ENCODE measurements at places on chromosomes 1 and 21. TPM values are rescaled to one million over a fixed set of nuclear protein-coding genes. Genes with fewer than 3 reads are reported as not detected.

GRCh38 chr21:37805266-37805665, 111.0 kb downstream of the KCNJ6 start:
- DNase-seq: no peak

SPRR1A gene
- total RNA-seq: not detected

- DNase-seq: no peak
Measured at GRCh38 chr21:23887725-23888306, 1719.5 kb downstream of the MRPL39 start.

ITLN1 gene
- 1,064 TPM for total RNA-seq

- no peak for DNase-seq
Measured at GRCh38 chr1:172556461-172556860, 23.5 kb downstream of the SUCO start.

DNA sequence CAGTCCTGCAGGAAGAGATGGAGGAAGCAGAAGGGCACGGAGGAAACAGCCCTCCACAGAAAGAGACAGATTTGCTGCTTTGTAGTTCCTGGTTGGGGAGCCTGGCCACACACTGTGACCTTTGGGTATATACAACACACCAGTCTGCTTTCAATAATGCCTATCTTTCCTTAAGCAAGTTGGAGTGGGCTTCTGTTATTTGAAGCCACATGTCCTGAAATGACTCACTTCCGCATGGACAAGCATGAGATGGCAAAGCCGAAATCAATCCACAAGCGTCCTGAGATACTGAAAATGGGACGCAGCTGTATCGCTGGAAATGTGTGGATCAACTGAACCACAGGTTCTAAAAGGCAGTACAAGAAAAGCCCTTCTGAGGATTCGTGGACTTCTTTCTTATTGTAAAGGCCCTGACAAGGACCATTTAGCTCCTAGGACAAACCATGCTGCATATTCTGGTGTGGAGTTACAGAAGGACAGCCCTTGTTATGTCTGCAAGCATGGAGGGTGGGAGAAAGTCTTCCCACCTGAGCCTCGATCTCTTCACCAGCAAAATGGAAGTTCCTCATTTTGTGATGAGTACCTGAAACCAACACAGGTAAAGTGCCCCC, 22.7 kb upstream of the FHAD1 start:
- DNase-seq: no peak

- DNase-seq: no peak
Measured at GRCh38 chr1:13723810-13724209, 23.8 kb downstream of the PRDM2 start.

GRCh38 chr1:207497941-207498340, 2.0 kb downstream of the CR1 start:
- no peak for DNase-seq

GSTM2 gene
- 31.7 TPM for total RNA-seq

DNA sequence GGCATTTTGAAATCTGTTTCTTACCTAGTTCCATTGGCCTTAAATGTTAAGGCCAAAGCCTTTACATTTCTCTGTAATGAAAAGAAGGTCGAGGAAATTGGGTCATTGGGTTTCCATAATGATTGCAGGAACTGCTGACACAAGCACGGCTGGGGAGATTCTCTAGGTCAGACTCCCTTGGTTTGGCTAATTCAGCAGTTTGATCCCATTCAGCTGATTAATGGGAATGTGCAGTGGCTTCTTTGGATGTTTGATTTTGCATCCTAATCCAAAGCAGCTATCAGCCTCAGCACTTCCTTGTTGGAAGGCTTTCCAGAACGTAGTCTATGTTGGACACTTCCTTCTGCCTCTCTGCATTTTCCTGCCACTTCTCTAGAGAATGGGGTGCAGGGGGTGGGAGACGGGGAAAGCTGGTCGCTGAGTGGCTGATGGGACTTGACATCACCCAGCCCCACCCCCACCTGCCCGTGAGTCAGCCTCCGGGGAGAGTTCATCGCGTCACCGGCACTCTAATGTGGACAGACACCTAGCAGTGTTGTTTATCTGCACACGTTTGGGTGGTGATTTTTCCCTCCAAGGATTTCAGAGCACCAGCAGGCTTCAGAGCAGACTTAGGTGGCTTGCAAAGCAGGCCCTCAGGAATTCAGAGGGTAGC, 5.4 kb downstream of the PSEN2 start:
- peak; percentile 13 for DNase-seq

EIF2D gene
- 30.4 TPM for total RNA-seq
